Stimulated activated CD8-positive, alpha-beta memory T cell treated with anti-CD3 and anti-CD28 coated beads, Interleukin-4, amount 100 ng/mL, for 48 hours (primary cell): ENCODE measurements at places on chromosomes 16 and 17.

- DNase-seq = no peak
Observed at GRCh38 chr17:70073310-70073709, 1.7 kb upstream of the KCNJ16 start.

DNA sequence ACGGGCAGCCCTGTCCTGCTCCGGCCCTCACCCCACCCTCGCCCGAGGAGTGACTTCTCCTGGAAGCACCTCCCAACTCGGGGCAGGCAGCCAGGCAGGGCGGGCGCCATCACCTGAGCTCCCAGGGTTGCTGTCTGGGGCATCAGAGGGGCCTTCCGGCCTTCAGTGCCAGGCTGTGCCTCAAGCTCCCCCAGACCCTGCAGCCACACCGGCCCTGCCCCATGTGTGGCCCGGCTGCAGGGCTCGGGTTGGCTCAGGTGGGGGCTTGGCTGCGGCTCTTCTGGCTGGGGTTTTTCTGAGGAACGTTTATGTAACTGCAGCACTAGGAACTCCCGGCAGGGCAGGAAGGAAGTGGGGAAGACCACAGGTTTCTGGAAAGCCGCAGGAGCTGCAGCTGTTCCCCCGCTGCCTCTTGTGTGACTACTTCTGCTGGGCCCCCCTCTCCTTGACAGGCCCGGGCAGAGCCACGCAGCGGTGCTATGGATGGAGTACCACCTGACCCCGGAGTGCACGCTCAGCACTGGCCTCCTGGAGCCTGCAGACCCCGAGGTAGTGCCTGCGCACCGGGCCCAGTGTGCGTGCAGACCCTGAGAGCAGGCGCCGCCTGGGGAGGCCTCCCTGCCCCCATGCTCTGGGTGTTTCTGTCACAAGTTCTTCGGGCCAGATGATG, 45.6 kb downstream of the PRMT7 start:
- DNase-seq = peak; percentile 78

DNA sequence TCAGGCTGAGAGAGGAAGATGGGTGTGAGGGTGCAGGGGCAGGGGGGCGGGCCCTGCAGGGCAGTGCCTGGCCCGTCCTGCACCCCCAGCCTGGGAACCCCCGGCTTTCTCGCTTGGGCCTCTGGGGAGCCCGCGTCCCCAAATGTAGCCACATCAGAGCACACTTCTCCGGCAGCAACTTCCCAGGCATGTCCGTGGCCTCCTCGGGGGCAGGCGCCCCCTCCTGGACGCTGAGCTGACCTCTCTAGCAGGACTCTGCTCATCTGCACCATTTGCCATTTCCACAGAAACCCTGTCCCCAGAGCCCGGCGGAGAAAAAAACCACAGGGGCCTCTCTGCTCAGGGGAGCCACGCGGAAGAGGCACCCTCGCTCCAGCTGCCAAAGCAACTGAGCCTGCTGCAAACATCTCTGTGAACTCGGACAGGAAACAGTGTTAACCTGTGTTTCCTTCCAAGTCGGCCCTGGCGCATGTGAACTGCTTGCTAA, 63.4 kb downstream of the KLHDC4 start:
- DNase-seq = peak; percentile 69

DNA sequence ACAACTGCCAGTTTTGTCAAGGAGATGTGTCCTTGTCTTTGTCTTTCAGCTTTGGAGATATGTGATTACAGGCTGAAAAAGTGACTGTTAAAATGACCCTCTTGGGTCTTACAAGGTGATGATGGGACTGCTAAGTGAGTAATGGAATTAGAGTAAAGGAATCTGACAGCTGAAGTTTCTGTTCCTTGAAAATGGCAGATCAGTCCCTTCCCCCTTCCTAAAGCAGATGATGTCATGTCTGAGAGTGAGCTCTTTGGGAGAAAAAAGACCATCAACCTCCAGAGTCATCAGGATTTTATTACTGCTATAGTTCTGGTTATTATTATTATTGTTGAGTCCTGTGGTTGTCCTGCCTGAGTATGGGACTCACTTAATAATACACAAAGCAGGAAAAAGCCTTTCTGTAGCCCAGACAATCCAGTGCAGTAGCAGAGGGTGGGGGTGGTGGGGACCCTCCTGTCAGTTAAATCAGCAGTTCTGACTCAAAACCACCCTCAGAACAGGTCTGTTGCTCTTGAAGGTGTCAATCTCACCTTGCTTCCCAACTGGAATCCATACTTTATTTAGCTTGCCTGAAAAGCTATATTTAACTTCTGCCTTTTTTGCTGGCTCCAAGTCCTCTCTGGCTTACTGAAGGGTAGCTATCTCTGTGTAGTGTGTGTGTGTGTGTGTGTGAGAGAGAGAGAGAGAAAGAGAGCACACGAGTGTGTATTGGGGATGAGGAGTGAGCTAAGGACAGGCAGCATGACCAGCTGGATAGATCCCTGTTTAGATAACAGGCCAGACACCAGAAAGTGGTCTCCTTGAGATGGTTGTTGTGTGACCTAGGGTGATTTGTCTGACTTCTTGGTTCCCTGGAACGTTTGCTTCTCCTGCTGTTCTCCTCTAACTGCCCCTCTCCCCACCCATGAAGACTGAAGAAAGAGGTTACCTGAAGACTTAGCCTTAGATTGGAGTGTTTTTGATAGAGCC, 4.9 kb downstream of the HROB start:
- no peak for DNase-seq

GRCh38 chr17:5584383-5585286, at the start of gene NLRP1:
Gene NLRP1 (minus strand): TSS chr17:5584509. CDS start chr17:5583957, 552 bp downstream.
- peak; percentile 96 for DNase-seq

DNA sequence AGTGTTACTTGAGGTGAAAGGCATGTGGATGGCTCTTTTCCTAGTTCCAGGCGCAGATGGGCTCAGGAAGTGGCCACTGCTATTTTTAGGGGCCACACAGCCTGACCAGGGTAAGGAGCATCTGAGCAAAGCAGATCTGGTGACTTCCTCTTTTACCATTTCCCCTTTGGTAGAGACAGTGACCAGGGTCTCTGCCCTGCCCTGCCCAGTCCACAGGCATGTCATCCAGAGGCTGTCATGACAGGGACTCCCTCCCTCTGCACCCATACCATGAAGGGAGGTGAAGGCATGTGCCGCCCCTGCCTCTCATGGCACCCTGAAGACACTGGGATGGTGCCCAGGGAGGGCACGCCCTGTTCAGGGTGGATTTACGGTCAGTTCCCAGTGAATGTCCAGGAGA, 2.2 kb downstream of the PLA2G15 start:
- DNase-seq = no peak

DNA sequence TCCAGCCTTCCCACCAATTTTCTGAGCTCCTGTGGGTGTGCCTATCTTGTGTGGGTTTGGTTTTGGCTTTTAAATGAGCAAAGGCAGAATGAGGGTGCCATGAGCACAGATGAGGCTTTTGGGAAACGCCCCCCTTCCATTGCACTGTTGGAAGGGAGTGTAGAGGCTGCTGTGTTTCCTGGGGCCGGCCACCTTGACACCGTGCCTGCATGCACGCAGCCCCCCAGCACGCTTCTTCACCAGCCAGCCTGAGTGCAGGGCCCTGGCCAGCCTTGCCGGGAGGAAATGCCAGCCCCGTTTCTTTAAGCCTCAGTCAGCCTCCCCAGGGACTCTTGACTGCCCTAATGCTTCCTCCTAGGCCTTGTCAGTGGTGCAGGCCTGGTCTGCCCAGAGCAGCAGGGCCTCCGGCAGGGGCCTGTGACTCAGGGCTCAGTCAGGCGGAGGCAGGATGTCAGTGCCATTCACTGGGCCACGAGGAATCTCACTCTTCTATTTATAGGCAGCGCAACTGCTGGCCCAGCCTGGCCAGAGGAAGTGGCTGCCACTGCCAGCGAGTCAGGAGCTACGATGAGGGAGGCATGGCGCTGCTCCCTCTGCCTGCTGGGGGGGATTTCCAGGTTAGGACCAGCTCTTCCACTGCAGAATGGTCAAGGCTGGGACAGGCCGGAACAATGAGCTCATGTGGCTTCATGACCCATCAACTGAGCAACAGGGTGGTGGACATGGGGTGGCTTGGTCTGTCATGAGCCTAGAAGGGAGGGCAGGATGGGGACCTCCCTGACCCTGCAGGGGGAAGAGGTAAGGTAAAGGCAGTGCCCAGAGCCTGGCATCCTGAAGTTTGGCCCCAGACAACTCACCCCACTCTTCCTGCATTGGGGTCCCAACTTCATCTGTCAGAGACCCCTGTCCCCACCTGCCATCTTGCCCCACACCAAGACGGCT, 205.2 kb downstream of the RAB11FIP4 start:
- DNase-seq = peak; percentile 34

DNA sequence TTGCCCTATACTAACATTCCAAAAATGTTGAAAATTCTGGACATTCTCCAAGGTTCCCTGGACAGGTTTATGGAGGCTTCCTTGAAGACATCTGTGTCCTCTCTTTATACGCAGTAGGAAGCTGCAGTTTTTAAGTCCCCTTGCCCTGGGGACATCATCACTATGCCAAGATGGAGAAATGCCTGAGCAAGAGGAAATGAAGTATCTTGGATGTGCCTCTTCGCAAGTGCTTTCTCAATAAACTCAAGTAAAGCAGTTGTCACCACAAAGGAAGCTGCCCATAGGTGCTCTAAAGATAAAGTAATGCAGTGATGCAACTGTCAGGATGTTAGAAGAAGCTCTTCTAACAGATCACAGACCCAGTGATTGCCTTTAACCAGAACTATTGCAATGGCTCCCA, 71.0 kb downstream of the CDYL2 start:
- no peak for DNase-seq

GRCh38 chr16:56347670-56348069, 77.7 kb downstream of the AMFR start:
- no peak for DNase-seq

- DNase-seq = no peak
Observed at GRCh38 chr16:66007717-66008116, 358.8 kb upstream of the CDH5 start.

DNA sequence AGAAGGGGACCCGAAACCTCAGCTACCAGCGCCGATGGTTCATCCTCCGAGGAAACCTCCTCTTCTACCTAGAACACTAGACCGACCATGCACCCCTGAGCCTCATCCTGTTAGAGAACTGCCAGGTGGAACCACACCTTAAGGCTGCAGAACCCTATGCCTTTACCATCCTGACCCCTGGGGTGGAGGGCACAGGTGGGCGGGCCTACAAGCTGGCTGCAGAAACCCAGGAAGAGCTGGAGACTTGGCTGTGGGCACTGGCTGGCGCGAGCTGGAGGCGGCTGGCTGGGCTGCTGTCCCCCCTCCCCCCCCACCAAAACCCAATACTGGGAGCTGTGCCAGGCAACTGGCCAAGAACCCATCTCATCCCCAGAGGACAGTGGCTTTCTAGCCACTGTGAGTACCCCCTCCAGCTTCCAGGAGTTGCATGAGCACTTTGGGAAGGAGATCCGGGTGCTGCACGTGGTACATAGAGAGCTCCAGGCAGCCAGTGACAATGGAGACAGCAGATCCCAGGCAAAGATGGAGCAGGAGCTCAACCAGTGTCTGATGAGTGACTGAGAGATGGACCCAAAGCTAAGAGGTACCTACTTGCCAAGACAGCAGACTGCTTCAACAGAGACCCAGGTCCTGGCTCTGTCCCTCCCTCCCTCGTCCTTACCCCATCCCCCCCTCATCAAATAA, 1.4 kb upstream of the CD2BP2 start:
- DNase-seq = no peak

DNA sequence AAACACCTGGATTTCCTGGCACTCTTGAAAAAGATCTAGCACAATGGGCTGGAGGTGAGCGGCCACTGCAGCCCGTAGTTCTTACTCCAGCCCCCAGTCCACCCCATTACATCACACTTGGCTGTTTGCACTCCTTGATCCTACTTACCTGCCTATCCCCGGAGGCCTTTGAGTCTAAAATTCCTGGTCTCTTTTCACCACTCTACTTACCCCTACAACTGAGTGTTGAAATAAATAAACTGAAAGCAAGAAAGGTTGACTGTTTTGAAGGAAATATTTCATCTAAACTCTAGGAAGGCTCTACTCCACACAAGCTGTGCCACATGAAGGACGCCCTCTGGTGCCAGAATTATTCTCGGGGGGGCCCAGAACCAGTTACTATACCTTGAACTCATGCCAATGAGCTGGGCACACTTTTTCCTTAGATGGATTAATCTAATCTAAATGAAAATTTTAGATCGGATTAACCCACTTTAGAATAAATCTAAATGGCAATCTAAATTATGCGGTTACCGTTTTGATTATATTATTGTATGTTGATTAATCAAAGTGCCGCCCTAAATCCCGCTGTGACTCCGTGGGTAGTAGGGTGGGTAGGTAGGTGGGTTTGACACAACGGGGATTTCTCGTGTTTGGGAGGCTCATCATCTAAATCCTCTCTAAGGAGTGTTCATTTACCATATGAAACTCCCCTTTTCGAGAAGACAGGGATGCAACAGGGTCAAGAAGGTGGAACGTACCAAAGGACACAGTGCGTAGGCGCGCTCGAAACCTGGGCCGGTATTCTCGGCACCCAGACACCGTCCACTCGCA, 651 bp upstream of the EIF1 start:
- DNase-seq = peak; percentile 76

DNA sequence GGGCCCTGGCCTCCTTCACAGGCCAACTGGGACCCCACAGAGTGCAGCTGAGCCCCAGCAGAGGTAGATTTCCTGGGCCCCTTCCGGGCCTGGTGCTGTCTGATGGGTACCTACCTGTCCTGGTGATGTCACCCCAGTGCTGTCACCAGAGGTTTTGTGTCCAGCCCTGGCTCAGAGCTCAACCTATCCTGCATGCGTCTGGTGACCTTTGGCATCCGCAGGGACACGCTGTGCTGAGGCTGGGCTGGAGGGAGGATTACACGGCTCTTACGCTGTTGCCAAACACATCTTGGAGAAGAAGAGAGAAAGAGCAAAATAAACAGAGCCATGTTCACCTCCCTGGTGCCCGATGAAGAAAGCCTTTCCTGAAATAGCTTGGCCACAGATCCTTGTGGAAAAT, 70.6 kb upstream of the MED9 start:
- DNase-seq = no peak

DNA sequence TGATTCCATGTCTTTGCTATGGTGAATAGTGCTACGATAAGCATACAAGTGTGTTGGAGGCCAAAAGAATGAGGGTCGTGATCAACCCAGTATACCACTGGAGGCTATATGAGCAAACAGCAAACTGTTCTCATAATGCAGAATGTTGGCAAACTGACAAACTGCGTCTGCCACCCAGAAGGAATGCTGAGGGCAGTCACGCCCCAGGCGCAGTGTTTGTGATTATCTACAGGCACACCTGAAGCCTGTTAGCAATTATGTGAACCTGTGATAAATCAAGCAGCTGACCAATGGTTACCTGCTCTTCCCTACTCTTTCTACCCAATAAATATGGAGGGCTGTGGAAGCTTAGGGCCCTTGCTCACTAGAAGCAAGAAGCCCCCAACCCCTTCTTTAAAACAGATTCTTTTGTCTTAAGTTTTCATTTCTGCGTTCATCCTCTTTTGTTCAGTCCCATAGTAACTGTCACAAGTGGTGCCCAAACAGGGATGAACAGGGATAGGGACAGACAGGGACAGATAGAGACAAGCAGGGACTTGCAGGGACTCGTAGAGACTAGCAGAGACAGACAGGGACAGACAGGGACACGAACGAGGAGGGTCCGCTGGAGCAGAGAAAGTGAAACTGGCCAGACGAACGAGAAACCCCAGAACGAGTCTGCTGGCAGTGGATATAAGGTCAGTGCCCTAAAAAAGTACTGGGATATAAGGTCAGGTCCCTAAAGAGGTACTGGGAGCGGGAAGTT, 25.1 kb downstream of the CD300LG start:
- DNase-seq = no peak

- peak; percentile 39 for DNase-seq
Observed at GRCh38 chr17:73546770-73547536, 97.3 kb downstream of the SDK2 start.

GRCh38 chr17:10271106-10271562, 72.7 kb upstream of the GAS7 start:
- no peak for DNase-seq
